SW 1271 (cell line): ENCODE measurements at places on chromosomes 2 and 18.

GRCh38 chr18:45651275-45651674, 36.0 kb downstream of the SLC14A2 start:
- DNase-seq, result no peak

DNA sequence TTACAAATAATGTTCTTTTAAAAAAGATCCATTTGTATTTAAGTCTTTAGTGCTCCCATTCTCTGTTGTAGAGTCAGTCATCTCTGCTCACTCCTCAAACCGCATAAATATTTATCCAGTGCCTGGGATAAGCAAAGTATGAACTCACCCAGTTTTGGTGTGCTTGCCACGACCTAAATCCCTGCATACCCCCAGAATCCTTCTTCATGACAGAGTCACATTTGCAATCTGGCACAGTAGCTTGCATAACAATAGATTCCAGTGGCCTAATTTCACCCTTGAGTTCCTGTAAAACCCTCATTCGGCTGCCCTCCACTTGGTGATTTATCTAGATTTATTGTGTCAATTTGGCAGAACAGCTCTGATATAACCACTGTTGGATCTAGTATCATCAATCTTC, 92.9 kb downstream of the DTNA start:
- DNase-seq, result no peak

GRCh38 chr2:3171564-3172264, 205.9 kb downstream of the EIPR1 start:
- no peak for DNase-seq

DNA sequence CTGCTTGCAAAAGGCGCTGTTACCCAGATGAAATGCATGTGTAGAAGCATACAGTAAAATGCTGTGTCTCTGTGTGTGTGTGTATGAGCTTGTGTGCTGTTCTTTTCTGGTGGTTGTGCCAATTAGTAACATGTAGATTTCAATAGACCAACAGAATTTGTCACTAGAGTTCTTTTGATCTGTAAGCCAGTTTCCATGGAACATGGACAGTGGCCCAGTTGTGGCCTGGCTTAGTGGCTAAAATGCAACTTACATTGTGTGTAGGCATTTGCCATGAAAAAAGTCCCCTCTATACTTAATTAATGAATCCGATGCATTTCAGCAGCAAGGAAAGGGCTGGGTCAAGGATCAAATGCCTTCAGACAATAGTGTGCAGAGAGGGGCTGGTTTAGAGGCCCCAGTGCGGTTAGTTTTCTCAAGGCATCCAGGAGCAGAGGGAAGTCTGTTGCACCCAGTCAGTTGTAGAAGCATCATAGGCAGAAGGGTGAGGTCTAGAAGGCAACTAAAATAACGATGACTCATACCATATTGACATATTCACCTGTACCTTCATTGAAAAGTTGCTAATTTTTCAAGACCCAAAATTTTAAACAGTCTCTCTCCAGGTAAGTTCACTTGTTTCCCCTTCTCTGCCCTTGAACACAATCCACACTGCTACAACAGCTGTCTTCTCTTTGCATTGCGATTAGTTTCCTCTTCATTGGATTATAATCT, 366.9 kb upstream of the SPRED2 start:
- DNase-seq, result no peak

DNA sequence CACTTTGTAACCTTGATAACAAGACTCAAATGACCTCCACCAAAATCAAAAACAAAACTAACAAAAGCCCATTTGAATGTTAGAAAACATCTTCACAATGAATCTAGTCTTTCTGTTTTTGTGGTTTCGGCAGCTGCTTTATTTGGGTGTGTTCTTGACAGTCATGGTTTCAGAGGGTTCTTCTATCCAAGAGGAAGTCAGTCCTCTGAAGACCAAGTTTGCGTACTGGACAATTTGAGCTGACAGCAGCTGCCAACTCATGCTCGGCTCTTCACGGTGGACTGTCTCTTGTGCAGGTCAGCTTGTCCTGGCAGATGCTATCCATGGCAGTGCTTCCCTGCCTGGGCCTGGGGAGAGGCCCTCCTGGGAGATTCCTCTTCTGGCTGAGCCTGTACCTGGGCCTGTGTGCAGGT, 91.0 kb downstream of the TMEM17 start:
- DNase-seq, result no peak

- DNase-seq, result no peak
These were observed 191.1 kb downstream of the STK39 start for GRCh38 chr2:168056242-168056787.

DNA sequence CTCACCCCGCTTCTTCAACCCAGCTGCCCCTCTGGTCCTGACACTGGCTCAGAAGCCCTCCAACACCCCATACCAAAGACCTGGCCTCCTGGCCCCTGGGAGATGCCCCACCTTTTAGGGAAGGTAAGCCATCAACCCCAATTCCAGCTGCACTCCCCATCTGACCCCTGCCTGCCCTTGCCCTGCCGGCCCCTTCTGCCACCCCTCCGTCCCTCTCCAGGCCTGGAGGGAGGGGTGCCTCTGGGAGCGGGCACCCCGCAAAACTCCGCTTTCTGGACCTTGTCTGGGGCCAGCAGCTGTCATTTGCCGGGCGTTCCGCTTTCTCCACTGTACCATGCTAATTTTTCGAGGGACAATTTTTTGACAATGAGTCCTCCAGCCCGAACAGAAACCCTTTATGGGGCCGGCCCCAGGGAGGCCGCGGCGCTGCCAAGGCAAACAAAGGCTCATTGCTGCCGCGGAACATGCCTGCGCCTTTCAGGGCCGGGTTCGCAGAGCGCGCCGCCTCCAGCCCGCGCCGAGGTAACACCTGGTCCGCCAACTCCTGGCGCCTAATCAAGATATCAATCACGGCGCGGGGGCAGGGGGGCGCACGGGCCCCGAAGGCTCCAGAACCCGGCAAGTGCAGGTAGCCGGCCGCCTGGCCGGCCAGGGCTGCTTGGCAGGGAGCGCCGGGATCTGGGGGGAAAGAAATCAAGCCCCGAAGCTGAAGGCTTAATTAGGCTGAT, 96.0 kb downstream of the INHBB start:
- no peak for DNase-seq

GRCh38 chr2:208565690-208566416, 159.3 kb downstream of the PTH2R start:
- DNase-seq, result no peak

GRCh38 chr18:51128533-51128932, 68.9 kb downstream of the MEX3C start:
- no peak for DNase-seq

DNA sequence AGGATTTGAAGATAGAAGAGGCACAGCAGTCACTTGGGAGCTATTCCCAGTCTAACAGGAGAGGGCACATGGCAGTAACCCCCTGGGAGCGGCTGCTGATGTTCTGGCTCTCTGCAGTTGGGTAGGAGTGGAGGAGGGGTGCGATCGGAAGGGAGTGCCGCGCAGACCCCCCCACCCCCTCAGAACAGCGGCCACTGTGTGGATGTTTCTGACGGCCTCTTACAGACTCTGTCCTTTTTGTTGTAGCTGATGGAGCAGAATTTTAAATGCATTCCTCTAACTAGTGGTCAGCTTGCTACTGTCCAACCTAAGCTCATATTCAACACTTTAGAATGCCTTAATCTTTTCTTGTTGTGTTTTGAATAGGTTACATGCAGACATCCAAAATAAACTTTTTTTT, 127.9 kb downstream of the AGAP1 start:
- no peak for DNase-seq

DNA sequence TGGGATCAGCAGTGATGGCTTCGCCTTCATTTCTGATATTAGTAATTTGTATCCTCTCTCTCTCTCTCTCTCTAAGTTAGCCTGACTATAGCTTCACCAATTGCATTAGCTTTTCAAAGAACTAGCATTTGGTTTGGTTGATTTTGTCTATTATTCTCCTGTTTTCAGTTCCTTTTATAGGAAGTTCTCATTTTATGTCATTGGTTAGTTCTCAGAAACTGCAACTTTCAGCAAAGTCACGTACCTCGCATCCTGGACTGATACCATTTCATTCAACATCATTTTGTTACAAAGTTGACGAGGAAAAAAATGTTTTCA, 450.8 kb downstream of the EIPR1 start:
- no peak for DNase-seq

DNA sequence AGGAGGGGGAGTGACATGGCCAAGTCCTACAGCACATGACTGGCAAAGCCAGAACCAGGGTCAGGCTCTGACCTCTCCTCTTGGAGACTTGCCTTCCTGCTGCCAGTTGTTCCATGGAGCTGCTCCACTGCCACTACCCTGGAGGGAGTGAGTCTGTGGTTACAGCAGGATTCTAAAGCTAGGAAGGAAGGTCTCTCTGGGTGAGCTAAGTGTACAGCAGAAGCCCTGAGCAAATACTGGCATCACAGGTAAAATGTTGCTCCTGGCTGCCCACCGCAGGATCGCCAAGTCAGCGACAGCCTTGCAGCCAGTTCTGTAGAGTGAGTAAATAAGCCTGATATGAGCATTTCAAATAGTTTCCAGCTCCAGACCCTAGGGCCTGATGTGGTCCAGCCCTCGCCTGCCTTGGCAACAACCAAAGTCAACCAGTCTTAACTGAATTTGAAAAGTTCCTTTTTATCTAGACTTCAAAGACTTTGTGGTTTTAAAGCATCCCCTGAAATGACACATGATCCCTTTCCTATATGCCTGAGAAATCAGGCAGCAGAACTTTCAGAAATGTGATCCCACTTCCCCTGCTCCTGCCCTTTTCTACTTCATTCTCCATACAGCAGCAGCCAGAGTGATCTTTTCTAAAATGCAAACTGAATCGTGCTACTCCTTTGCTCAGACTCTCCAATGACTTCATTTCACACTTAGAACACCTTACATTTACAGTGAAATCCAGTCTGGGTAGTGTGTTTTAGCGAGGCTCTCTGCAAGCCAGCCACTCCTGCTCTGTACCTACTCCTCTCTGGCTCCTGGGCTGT, 114.3 kb downstream of the MGAT5 start:
- DNase-seq, result no peak
